Aorta (tissue), 5 donors: ENCODE measurements at places on chromosomes 4 and X. TPM values are rescaled to one million over a fixed set of nuclear protein-coding genes. Genes with fewer than 3 reads are reported as not detected.
A peak's percentile ranks its signal among the peaks of the same experiment; 100 is the strongest.

The FGF16 gene
- 4.6 TPM for total RNA-seq

GRCh38 chr4:134551348-134551747, 349.8 kb upstream of the PABPC4L start:
- no peaks in the 10 kb centered on the region for H3K4me1 ChIP-seq
- no peak overlapping the region for H3K4me3 ChIP-seq

The TMPRSS11E gene
- not detected for total RNA-seq

The AFF2 gene
- total RNA-seq, result 2.1 TPM

GRCh38 chrX:153564047-153564606, 34.8 kb downstream of the CCNQ start:
- H3K27ac ChIP-seq, result no peak overlapping the region
- H3K36me3 ChIP-seq, result no peaks in the 10 kb centered on the region
- H3K4me3 ChIP-seq, result no peak overlapping the region
- H3K27me3 ChIP-seq, result no peaks in the 10 kb centered on the region
- no peaks in the 10 kb centered on the region for H3K4me1 ChIP-seq
- DNase-seq, result no peak

DNA sequence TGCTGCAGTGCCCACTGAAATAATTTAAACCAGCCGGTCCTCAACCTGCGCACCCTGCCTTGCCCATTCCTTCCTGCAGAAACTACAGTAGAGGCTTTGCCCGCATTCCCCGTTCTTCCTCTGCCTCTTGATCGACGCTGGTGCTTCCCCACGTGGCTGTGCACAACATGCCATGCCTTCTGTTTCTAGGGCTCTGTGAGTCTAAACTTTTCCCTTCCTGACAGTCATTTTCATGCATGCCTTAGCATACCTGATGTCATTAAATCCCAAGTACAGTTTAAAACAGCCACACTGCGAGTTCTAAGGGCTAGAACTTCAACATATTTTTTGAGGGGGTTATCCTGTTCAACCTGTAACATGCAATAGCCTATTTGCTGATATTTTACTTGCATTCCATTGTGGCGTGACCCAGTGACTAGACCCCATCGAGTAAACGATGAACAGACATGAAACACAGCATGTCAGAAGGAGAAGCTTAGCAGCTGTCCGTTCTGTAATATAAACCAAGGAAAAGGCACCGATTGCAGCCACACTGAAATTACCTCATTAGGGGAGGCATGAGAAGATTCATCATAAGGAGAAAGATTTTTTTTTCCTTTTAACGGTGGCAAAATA, 232.5 kb downstream of the ARHGAP10 start:
- peaks cover 9% of the 10 kb centered on the region for H3K36me3 ChIP-seq
- H3K27me3 ChIP-seq, result no peaks in the 10 kb centered on the region
- peaks cover 2% of the 10 kb centered on the region for H3K4me1 ChIP-seq
- no peak overlapping the region for H3K27ac ChIP-seq

- no peaks in the 10 kb centered on the region for H3K4me1 ChIP-seq
- no peak for DNase-seq
- no peaks in the 10 kb centered on the region for H3K36me3 ChIP-seq
- H3K27ac ChIP-seq, result no peak overlapping the region
- H3K27me3 ChIP-seq, result no peaks in the 10 kb centered on the region
Measured at GRCh38 chr4:103496800-103497199, 223.0 kb downstream of the TACR3 start.

The GRIA2 gene
- total RNA-seq, result 23.5 TPM

The ARMCX1 gene
- total RNA-seq, result 32.9 TPM

The CSAG3 gene
- total RNA-seq, result not detected

The SUPT20HL1 gene
- 0.15 TPM for total RNA-seq

DNA sequence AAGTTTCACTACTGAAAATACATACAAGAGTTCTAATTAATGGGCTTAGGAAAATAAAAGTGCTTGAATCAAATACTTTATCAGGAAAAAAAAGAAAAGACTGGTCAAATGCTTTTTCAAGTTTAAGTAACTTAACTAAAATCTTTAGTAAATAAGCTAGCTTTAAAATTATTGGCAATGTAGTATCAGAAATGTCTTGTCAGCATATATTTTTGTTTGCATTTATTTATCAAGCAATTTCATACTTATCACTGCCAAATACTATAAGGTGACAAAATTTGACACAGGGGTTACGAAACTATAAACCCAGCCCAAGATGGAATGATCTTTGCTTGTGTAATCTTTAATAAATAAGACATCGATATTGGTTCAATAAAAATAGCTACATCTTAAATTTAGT, 31.8 kb upstream of the MAGEA4 start:
- no peaks in the 10 kb centered on the region for H3K27me3 ChIP-seq
- no peak for DNase-seq
- no peak overlapping the region for H3K4me3 ChIP-seq
- H3K4me1 ChIP-seq, result no peaks in the 10 kb centered on the region
- no peak overlapping the region for H3K27ac ChIP-seq

The SH3D19 gene
- 110 TPM for total RNA-seq

- DNase-seq, result no peak
- H3K4me1 ChIP-seq, result no peaks in the 10 kb centered on the region
- no peaks in the 10 kb centered on the region for H3K27me3 ChIP-seq
- H3K36me3 ChIP-seq, result no peaks in the 10 kb centered on the region
Measured at GRCh38 chr4:2042204-2042946, 16.8 kb upstream of the NAT8L start.

The CT45A10 gene
- total RNA-seq, result not detected

DNA sequence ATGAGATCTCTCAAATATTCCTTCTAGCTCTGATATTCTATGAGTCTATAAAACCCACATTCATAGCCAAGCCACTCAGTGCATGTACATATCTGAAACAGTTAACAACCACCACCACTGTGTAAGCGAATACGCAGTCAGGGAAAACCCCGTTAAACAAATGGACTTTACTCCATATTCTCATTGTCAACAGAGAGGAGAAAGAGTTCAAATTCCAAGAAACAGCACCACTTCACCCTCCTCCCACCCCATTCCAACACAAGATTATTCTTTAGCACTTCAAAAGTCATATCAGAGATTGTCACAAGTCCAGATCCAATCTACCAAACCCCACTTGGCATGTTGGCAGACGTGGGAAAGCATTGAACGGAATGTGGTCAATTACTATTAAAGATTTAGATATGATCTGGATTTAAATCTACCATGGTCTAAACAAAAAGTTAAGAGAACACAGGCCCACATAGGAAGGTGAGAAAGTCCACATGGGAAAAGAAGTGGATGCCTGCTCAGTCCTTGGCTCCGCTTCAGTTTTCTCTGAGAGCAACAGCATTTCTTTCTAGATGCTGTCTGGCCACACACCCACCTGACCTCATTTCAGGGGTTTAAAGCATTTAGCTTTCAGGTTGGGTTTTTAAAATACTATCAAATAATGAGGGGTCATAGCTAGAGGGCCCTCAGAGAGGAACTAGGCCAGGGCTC, 39.8 kb upstream of the KLHL13 start:
- H3K27me3 ChIP-seq, result no peaks in the 10 kb centered on the region
- no peak overlapping the region for H3K27ac ChIP-seq
- no peaks in the 10 kb centered on the region for H3K36me3 ChIP-seq

The TECRL gene
- not detected for total RNA-seq

- H3K4me3 ChIP-seq, result no peak overlapping the region
- H3K27ac ChIP-seq, result no peak overlapping the region
- no peaks in the 10 kb centered on the region for H3K4me1 ChIP-seq
- no peaks in the 10 kb centered on the region for H3K27me3 ChIP-seq
- no peaks in the 10 kb centered on the region for H3K36me3 ChIP-seq
Measured at GRCh38 chr4:129641179-129641578, 545.2 kb downstream of the C4orf33 start.

The MXD4 gene
- 45.7 TPM for total RNA-seq

The MND1 gene
- 1.3 TPM for total RNA-seq

The ITM2A gene
- total RNA-seq, result 40.7 TPM

The TLR2 gene
- 49.9 TPM for total RNA-seq

The ZNF630 gene
- total RNA-seq, result 4.4 TPM

GRCh38 chr4:85228264-85228663, 246.7 kb upstream of the ARHGAP24 start:
- no peaks in the 10 kb centered on the region for H3K36me3 ChIP-seq
- H3K4me3 ChIP-seq, result no peak overlapping the region
- H3K4me1 ChIP-seq, result no peaks in the 10 kb centered on the region
- H3K27ac ChIP-seq, result no peak overlapping the region
- no peak for DNase-seq

The SPARCL1 gene
- total RNA-seq, result 1,668 TPM

DNA sequence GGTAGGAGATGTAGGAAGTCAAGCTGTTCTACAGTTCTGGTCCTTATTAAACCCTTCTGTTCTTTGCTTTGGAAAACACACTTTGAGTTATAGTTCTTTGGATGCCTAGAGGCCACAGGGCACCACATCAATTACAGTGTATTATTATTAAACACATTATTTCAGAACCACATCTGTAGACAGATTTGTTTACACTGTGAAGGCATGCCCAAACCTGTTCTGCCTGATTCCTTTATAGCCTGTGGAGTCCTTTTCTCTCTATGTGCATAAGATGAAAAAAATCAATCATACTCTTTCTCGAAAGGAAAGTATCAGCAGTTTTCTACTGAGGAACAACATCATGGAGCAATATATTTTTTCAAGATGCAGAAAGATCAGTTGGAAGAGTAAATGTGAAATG, 371.3 kb upstream of the INTU start:
- no peak overlapping the region for H3K27ac ChIP-seq
- H3K4me3 ChIP-seq, result no peak overlapping the region
- no peaks in the 10 kb centered on the region for H3K36me3 ChIP-seq

The IL13RA1 gene
- 90.1 TPM for total RNA-seq

The BEX4 gene
- total RNA-seq, result 30.6 TPM

The PHKA1 gene
- total RNA-seq, result 8.1 TPM

GRCh38 chr4:81424336-81424735, 47.4 kb downstream of the RASGEF1B start:
- DNase-seq, result no peak
- peaks cover 6% of the 10 kb centered on the region for H3K36me3 ChIP-seq
- no peaks in the 10 kb centered on the region for H3K4me1 ChIP-seq
- H3K27ac ChIP-seq, result no peak overlapping the region
- no peak overlapping the region for H3K4me3 ChIP-seq

The RAB40AL gene
- 1.1 TPM for total RNA-seq

DNA sequence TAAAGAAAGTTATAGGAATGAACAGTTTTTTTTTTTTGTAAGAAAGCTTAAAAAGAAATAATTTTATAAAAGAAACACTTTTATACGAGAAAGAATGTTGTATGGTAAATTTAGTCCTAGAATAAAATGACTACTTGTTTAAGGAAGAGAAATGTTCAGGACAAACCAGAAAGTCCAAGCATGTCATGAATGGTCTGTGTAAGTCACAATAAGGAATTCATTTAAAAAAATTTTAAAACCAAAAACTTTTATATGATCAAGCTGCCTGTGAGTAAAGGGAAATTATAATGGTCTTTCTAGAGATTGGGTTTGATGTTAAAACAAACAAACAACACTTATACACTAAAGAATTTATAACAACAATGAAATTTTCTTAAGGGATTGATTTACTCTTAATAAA, 858.9 kb upstream of the PCDH7 start:
- no peaks in the 10 kb centered on the region for H3K4me1 ChIP-seq
- H3K27me3 ChIP-seq, result no peaks in the 10 kb centered on the region
- H3K4me3 ChIP-seq, result no peak overlapping the region
- no peak for DNase-seq

- no peak overlapping the region for H3K4me3 ChIP-seq
- H3K36me3 ChIP-seq, result no peaks in the 10 kb centered on the region
- DNase-seq, result no peak
- no peaks in the 10 kb centered on the region for H3K27me3 ChIP-seq
- H3K4me1 ChIP-seq, result no peaks in the 10 kb centered on the region
Measured at GRCh38 chr4:123880631-123881030, 484.0 kb downstream of the SPRY1 start.

The NDST4 gene
- not detected for total RNA-seq

DNA sequence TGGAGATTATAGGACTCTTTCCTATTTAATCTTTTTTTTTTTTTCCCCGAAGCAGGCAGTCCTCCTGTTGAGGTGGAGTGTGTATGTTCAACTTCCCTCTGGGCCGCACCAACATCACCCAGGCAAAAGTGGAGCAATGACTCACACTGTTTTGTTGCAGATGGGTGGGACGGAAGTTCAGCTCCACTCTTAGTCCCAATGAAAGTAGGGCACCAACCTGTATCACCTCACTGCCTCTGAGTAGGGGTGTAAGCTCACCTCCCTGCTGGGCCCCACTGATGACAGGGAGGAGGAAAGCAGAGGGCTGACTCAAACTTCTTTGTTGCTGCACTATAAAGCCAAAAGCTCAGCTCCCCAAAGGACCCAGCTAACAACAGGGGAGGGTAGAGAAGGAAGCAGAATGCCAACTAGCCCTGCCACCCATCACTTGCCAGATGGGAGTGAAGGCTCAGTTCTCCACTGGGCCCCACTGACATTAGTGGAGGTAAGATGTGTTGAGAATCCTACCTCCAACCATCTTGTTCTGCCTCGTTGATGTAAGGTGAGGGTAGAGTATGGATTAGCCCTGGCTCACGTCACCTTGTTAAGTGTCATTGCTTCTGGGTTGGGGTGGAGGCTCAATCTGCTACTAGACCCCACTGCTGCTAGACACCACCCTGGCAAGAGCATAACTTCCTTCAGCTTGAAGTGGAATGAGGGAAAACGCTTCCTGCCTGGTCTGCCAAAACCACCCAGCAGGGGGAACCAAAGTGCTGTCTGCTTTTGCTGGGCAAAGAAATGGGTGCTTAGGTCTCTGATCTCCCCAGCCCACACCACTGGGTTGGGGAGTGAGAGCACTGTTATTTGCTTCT, 14.1 kb downstream of the RPS6KA3 start:
- H3K36me3 ChIP-seq, result no peaks in the 10 kb centered on the region
- no peak overlapping the region for H3K4me3 ChIP-seq
- no peaks in the 10 kb centered on the region for H3K27me3 ChIP-seq
- no peak overlapping the region for H3K27ac ChIP-seq
- H3K4me1 ChIP-seq, result no peaks in the 10 kb centered on the region

The GBA3 gene
- total RNA-seq, result not detected

- H3K4me3 ChIP-seq, result no peak overlapping the region
- DNase-seq, result no peak
- H3K27me3 ChIP-seq, result no peaks in the 10 kb centered on the region
- no peak overlapping the region for H3K27ac ChIP-seq
- no peaks in the 10 kb centered on the region for H3K4me1 ChIP-seq
Measured at GRCh38 chrX:56788717-56789122, 59.7 kb downstream of the NBDY start.

DNA sequence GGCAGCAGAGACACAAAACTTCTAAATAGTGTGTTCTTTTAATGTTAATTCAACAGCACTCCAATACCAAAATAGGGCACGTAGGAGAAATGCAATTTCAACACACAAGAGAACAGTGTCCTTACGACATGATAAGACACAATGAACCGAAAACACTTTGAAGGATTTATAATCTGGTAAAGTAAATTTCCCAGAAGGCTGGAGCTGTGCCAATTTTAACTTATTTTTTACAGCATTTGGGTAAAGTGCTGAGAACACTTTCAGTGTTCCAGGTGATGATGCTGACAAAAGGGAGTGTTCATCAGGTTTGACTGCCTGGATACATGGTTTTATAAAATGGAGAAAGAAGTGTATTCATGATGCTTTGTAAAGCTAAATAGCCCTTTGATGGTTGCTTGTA, 76.5 kb downstream of the MAPK10 start:
- H3K4me3 ChIP-seq, result no peak overlapping the region
- H3K27me3 ChIP-seq, result no peaks in the 10 kb centered on the region
- no peak for DNase-seq

- peak overlapping the region; percentile 26 for H3K27ac ChIP-seq
- H3K36me3 ChIP-seq, result peaks cover 3% of the 10 kb centered on the region
- H3K4me1 ChIP-seq, result no peaks in the 10 kb centered on the region
- H3K27me3 ChIP-seq, result no peaks in the 10 kb centered on the region
- peak overlapping the region; percentile 53 for H3K4me3 ChIP-seq
Measured at GRCh38 chr4:123401271-123402120, 4.9 kb downstream of the SPRY1 start.

- no peaks in the 10 kb centered on the region for H3K27me3 ChIP-seq
- no peak overlapping the region for H3K27ac ChIP-seq
- H3K4me3 ChIP-seq, result no peak overlapping the region
- H3K4me1 ChIP-seq, result no peaks in the 10 kb centered on the region
Measured at GRCh38 chr4:36990128-36990872, 254.2 kb upstream of the NWD2 start.
